ENCODE measurements at places on chromosomes 13 and 19.
A peak's percentile ranks its signal among the peaks of the same experiment; 100 is the strongest.

- DNase-seq, result peak; percentile 16
Measured at GRCh38 chr19:12293777-12294248, 870 bp downstream of the ZNF44 start.

GRCh38 chr19:8441725-8442544 lies 2.8 kb upstream of the HNRNPM start:
- DNase-seq, result no peak

DNA sequence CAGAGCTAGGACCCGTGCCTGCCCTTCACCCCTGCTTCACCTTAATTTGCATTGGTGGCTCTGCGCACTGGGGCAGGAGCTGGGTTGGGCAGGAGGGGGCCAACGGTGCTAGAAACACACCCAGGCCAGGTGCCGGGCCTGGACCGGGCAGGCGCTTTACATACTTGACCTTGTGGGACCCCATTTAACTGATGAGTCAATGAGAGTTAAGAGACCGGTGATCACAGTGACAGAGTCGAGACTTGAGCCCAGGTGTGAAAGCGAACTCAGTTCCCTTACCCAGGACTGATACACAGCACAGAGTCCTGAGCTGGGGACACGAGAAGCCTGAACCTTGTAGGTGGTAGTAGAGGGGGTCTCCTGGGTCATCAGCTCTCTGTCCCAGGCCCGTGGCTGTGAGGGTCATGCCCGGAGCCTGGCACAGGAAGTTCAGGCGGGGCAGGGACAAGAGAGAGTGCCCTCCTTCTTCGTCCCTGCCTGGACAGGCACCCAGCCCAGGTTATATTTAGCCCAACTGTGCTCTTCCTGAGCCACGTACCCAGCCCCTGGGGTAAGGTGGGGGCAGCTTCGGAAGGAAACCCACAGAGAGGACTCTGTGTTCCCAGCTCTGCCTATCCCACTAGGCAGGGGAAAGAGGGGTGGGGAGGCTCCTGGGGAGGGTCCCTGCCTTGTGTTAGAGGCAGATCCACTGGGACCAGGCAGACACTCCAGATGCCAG lies 1.9 kb downstream of the PRX start:
- DNase-seq, result no peak

DNA sequence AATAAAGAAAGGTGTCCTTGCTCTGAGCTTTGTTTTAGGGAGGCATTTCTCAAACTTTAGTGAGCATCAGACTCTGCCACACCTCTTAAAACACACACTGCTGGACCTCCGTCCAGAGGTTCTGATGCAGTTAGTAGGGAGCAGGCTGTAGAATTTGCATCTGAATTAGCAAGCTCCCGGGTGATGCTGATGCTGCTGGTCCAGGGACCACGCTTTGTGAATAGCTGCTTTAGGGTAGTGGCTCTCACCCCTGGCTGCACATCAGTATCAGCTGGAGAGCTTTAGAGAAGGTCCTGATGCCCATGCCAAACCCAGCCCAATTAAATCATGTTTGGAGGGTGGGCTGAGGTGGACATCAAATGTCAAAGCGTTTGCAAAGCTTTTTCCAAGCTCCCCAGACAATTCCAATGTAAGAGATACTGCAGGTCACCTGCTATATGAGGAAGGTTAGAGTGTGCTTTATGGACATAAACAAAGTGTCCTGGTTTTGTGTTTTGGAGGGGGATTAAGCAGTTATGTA lies 3.6 kb downstream of the HTR2A start:
- no peak for DNase-seq

GRCh38 chr13:46389457-46390451 lies 2.7 kb upstream of the RUBCNL start:
- DNase-seq, result no peak

DNA sequence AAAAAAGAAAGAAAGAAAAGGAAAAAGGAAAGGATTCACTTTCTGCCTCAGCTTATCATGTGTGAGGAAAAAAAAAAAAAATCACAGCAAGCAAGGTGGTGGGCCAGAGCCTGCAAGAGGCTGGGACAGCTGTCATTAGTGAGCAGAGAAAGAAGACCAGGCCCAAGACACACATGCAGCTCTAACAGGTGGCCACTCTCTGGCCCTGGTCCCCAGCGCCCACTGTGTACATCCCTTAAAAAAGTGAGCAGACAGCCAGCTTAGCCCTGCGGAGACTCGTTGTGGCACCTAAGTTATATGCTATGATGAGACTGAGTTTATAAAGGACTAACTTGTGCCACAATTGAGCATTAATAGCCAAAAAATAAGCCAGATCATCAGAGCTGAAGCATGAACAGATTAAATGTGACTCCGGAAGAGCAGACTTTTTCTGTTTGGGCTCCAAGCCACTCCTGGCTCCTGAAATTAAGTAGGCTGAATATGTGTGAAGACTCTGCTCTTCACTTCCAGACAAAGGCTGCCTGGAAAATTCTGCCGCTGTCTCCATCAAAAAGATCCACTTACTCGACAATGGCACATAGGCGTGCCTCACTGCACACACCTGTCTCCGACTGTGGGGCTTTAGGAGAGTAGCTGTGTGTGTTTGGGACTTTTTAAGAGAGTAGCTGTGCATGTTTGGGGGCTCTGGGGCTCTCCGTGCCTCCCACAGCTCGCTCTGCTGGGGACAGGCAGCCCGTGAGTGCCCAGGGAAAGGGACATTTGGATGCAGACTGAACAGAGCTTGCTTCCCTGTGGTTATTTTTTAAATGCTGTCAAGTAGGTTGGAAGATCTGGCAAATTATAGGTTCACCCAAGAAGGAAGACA lies 55.0 kb downstream of the LATS2 start:
- no peak for DNase-seq

GRCh38 chr19:49767381-49767780 lies 580 bp downstream of the AP2A1 start:
- no peak for DNase-seq

DNA sequence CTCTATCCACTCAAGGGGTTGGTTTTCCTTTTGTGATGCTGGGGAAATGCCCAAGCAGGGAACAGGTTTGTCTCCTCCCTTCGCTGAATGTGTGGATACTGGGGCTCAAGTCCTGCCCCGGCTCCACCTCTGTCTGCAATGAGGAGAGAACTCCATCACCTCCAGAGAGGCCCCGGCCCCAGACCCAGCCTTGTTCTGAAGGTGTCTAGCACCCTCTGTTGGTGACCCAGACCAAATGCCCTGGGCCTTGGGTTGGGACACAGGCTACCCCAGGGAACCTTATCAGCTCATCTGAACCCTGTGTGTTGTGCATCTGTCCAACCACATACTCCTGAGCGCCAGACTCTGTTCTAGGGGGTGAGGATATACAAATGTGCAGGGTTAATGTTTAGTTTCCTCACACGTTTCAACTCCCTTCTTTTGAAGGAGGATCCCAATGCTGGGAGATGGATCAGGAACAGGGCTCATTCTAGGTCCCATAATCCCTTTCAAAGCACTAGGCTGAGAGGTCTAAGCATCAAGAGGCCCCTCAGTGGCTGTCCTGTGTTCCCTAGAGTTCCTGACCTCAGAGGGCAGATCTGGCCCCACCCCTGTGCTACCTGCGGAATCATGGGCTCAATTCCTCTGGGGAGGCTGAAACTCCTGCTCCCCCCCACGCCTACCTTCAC lies 112.5 kb upstream of the SLC7A1 start:
- peak; percentile 28 for DNase-seq

DNA sequence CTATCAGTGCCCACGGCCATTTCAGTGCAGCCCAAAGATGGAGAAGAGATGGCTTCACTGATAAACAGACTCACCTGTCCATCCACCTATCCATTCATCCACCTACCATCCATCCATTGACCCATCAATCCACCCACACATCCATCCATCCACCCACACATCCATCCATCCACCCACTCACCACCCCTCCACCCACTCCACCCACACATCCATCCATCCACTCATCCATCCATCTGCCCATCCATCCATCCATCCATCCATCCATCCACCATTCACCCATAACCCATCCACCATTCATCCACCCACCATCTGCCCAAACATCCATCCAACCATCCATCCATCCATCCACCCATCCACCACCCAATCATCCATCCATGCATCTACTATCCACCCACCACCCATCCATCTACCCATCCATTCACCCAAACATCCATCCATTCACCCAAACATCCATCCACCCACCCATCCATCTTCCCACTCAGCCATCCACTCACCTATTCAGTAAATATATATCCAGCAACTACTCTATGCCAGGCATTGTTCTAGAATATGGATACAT lies 31.6 kb upstream of the ZNRF4 start:
- no peak for DNase-seq

GRCh38 chr13:66911411-66911939 lies 318.7 kb downstream of the PCDH9 start:
- no peak for DNase-seq

DNA sequence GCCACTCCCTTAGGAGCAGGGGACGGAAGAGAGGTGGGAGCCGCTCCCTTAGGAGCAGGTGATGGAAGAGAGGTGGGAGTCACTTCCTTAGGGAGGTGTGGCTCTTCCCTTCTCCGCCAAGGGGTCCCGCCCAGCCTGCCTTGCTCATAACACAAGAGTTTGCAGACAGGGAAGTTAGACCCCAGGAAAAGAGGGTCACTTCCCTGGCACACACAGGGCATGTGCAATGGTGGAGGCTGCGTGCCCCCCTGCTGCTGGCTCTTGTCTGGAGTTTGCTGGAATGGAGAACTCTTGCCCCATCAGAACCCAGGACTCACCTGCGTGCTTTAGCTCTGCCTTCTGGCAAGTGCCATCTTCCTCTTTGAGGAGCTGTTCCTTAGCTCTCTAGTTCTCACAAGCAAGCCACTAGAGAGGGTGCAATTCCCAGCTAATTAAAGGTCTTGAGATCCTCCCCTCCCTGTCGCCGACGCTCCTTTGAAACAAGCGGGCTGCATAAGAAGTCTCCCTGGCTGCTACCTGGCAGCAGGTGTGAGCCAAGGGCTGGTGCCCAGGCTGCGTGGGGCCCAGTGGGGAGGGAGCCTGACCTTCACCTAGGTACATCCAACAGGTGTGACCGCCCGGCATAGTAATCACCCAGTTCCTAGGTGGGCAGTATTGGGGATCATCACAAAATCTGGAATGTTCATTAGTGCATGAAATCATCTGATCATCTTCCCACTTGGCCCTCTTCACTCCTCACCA lies 281.6 kb downstream of the ZNF536 start:
- DNase-seq, result no peak
